ENCODE measurements at places on chromosomes 1 and 21. TPM values are rescaled to one million over a fixed set of nuclear protein-coding genes. Genes with fewer than 3 reads are reported as not detected.
A peak's percentile ranks its signal among the peaks of the same experiment; 100 is the strongest.

The OR2M3 gene
- total RNA-seq: not detected

- no peak for DNase-seq
Measured at GRCh38 chr1:60130703-60131102, 57.1 kb upstream of the C1orf87 start.

DNA sequence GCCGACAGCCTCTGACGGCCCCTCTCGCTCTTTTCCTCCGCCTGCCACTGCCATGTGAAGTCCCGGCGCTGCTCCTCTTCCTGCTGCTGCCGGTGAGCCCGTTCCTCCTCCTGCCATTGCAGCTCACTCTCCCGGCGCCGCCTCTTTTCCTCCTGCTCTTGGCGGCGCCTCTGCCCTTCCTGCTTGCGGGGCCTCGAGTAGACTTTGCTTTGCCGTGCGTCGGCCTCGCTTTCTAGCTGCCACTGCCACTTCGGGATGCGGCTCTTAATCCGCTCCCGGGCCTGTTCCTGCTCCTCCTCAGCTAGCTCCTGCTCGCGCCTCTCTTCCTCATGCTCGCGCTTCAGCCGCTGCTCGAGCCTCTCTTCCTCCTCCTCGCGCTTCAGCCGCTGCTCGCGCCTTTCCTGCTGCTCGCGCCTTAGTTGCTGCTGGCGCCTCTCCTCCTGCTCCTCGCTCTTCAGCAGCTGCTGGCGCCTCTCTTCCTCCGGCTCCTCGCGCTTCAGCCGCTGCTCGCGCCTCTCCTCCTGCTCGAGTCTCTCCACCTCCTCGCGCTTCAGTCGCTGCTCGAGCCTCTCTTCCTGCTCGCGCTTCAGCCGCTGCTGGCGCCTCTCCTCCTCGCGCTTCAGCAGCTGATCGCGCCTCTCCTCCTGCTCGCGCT, 4.3 kb downstream of the TCHH start:
- DNase-seq: peak; percentile 76

DNA sequence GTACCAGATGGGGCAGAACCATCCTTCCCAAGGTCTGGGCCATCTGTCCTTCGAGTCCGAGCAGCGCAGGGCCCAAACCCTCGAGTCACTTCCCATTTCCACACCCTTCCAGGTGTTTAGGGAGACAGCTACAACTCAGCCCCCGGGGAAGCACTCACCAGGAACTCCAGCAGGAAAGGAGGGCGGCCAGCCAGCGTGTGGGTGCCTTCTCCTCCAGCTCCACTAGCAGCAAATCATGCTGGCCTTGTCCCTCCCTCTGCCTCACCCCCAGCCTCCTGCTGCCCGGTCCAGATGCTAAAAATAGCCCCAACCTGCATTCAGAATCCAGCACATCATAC, 56.1 kb downstream of the RIPK4 start:
- DNase-seq: no peak

The FYB2 gene
- not detected for total RNA-seq

- peak; percentile 22 for DNase-seq
Measured at GRCh38 chr1:88608139-88608943, 75.7 kb upstream of the PKN2 start.

DNA sequence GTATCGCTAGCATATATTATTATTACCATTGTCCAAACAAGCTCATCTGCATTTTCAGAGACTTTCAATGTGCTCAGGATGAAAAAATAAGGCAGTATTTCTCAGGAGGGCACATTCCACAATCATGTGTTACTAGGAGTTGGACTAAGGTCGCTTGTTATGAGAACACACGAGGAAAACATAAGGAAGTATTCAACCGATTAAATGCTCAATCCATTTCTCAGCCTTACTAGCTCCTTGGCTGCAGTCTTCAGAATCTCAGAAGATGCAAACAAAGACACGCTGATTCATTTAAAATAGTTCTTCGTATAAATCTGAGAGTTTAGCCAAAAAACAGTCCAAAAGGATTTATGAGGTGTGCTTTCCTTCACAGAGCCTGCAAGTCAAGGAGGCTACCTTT, 82.0 kb upstream of the JAK1 start:
- no peak for DNase-seq

DNA sequence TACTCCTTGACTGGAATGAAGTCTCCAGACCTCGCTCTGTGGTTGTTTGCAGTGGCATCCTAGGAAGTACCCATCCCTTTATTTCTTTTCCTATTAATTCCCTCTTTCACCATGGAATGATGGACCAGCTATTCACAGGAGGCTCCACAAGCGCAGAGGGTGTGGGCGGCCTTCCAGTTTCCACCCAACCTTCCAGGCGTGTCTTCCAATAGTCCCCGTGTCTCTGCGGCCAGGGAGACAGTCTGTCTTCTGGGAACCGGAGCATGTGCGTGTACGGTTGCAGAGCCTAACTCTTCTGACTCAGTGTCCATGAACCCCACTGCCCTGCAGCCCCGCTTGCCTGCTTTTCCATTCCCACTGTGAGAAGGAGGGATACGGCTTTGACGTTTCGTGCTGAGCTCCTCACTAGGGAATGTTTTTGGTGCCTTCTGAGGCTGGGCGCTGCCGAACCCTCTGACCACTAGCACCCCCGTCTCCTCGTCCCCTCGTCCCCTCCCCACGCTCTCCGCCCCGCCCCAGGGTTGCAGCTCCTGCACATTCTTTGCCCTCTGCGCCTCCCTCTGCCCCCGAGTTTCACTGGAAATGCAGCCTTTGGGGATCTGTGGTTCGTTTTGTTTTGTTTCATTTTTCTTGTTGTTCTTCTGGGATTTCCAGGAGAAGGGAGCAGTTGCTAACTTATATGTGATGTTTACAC, 26.3 kb upstream of the FAM3B start:
- DNase-seq: no peak

DNA sequence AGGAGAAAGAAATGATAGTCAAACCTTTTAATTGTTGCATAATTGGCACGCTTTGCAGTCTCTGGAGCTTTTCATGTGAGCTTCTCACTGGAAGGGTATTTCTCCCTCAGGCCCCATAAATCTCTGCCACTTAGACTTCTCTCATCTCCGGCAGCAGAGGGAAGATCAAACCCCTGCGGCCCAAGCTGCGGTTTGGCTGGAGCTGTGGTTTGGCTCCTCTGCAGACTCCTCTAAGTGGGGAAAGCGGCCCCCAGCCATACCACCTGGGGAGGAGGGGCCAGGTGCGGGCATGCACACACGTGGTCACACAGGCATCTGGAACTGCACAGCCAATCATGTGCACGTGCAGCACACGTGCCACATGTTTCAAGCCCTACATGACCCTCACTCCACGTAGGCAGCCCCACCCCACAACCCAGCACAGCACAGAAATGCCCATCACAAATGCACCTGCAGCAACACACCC, 58.3 kb downstream of the UBE2T start:
- peak; percentile 98 for DNase-seq

DNA sequence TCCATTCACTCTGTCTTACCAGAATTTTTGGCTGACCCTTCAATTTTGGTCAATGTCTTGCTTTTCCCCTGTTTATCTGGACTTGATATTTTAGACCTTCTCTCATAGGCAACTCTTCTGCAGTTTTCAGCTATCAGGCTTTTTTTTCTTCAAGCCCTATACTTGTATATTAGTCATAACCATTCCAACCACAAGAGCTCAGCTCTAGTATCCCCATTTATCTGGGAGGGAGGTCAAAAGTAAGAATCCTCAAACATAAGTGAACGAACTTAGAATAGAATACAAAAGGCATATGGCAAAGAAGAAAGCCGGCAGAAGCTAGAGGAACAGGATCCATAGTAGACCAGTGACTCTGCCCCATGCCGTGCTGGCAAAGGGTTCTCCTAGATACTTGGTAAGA, 45.9 kb upstream of the TNFSF4 start:
- DNase-seq: no peak

The GLIS1 gene
- not detected for total RNA-seq

DNA sequence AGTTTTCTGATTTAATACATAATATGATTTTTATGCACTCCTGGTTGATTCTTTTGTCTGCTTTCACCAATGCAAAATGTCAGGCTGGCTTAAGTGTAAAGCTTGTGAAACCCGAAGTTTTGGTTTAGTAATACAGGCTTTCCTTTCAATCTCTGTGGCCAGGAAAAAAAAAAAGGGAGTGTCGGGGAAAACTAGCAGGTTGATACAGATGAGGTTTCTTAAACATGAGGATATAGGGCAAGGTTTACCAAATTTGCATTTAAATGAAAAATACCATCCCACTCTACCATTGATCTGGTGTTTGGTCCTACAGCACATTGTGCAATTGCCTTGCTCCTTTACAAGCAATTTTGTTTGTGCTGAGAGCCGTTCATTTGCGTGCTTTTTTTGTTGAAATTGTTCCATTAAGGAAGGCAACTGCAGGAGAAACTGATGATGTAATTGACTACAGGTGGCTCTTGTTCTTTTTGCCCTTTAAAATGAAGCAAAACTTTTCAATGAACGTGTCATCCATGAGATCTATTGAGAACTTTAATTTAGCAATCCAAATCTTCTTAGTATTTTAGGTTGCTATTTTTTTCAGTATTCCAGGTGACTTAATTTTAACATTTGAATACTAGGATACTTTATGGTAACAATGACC, 22.7 kb downstream of the CLIC6 start:
- peak; percentile 17 for DNase-seq

The BACH1 gene
- total RNA-seq: 45.6 TPM

The GJA8 gene
- not detected for total RNA-seq

GRCh38 chr1:17184822-17185484, 20.0 kb upstream of the PADI1 start:
- DNase-seq: no peak

The USP21 gene
- 14.1 TPM for total RNA-seq

GRCh38 chr1:45478121-45478814, 12.7 kb downstream of the TESK2 start:
- no peak for DNase-seq

GRCh38 chr1:171468120-171468750, 17.1 kb upstream of the PRRC2C start:
- peak; percentile 87 for DNase-seq
